ENCODE measurements at places on chromosomes 13 and 19.

DNA sequence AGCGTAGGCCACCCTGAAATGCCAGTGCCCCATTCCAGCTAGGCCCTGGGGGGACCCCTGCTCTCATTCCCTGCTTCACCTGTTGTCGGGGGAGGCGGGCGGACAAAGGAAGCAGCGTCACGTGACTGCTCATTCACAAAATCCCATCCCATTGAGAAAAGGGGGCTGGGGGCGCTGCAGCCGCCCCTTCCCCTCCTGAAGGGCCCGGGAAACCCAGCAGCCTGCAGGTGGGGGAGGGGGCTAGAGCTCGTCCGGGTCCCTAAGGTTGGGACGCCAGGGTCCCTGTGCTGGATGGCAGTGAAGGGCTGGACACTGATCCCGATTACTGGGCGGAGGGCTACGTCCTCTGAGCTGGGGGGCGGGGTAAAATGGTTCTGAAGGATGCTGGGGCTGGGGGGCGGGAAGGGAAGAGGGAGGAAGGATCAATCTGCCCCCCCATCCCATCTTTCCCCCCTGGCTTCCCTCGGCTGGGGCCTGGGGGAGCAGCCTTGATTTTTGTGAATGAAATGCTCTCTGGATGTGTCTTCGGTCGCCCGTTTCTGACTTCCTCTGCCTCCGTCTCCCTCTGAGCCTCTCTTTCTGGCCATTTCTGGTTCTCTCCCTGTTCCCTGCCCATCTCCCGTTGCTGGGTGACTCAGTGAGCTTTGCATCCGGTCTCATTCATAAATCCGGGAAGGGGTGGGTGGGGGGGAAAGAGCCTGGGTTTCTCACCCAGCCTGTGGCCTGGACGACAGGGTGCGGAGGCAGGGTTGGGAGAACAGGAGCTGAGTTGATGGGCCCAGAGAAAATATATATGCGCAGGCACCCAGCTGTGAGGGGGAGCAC lies 816 bp downstream of the SPRED3 start:
- no peak for DNase-seq

- peak; percentile 82 for DNase-seq
Measured at GRCh38 chr19:16070366-16070990, 5.8 kb upstream of the TPM4 start.

GRCh38 chr19:9586764-9587163 lies 2.5 kb upstream of the ZNF121 start:
- DNase-seq = peak; percentile 71

GRCh38 chr13:44365008-44365407 lies 8.6 kb upstream of the SERP2 start:
- DNase-seq = no peak

DNA sequence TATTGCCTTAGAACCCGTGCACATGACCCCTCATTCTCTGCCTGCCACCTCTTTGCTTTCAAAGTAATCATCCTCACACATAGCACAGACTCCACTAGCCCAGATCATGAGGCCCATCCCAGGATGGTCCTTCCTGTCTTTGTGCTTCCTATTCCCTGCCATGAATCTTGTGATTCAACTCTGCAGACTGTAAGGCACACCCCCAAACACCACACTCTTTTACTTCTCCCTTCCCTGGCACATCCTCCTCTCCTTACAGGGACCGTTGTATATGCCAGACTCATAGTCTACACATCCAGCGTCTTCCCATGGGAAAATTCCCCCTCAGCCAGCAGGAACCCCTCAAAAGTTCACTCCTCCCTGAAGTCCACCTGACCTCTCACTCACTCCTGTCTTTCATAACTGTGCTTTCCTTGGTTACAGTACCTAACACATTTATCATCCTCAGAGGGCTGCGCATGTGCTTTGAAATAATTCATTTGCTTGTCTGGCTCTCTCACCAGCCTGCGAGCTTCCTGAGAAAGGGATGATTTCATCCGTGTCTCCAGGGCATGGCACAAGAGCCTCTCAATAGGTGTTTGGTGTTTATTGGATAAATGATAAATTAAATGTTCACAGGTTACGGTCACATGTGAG lies 26.8 kb upstream of the LRCH1 start:
- no peak for DNase-seq

DNA sequence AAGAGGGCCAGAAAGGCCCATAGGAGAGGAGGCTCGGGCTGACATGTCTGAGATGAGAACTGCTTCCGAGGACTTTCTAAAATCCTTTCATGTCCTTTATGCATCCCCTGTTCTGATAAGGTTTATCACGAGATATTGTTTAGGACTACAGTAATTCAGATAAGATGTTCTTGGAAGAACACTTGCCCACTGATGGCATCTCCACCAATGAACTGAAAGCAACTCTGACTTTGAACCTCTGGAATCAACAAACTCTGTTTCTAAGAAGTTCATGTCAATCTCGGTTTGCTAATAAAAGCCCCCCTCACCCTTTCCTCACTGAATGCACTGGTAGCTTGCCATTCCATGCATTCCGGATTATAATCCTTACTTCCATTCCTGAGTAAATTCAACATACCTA lies 90.9 kb downstream of the FGF9 start:
- DNase-seq = no peak

GRCh38 chr13:98055623-98056022 lies 87.3 kb upstream of the FARP1 start:
- no peak for DNase-seq

GRCh38 chr13:50592412-50593155 lies 250.9 kb downstream of the DLEU7 start:
- DNase-seq = no peak

- DNase-seq = peak; percentile 27
Measured at GRCh38 chr19:51124729-51125128, at the start of gene SIGLEC9. Gene SIGLEC9 (plus strand): TSS chr19:51124906. CDS start chr19:51124975, 69 bp downstream.

GRCh38 chr13:26257049-26257448 lies 3.1 kb downstream of the CDK8 start:
- no peak for DNase-seq

- no peak for DNase-seq
Measured at GRCh38 chr19:4414144-4414799, 11.8 kb downstream of the CHAF1A start.

DNA sequence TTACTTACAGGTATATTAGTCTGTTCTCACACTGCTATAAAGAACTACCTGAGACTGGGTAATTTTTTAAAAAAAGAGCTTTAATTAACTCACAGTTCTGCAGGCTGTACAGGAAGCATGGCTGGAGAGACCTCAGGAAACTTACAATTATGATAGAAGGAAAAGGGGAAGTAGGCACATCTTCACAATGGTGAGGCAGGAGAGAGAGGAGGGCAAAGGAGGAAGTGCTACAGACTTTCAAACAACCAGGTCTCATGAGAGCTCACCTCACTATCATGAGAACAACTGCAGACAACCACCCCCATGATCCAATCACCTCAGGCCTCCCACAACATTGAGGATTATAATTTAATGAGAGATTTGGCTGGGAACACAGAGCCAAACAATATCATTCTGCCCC lies 511.7 kb downstream of the SLITRK6 start:
- peak; percentile 47 for DNase-seq

GRCh38 chr13:39486758-39487157 lies 116.2 kb downstream of the LHFPL6 start:
- DNase-seq = no peak

- DNase-seq = peak; percentile 26
Measured at GRCh38 chr19:16002406-16003384, 53.9 kb downstream of the OR10H4 start.

All from HL-60 (cell line).